Midbrain (tissue), 1 donor: ENCODE measurements at places on chromosomes 7 and 10.

- DNase-seq: no peak
Measured at GRCh38 chr7:114487174-114487573, 72.6 kb downstream of the FOXP2 start.

DNA sequence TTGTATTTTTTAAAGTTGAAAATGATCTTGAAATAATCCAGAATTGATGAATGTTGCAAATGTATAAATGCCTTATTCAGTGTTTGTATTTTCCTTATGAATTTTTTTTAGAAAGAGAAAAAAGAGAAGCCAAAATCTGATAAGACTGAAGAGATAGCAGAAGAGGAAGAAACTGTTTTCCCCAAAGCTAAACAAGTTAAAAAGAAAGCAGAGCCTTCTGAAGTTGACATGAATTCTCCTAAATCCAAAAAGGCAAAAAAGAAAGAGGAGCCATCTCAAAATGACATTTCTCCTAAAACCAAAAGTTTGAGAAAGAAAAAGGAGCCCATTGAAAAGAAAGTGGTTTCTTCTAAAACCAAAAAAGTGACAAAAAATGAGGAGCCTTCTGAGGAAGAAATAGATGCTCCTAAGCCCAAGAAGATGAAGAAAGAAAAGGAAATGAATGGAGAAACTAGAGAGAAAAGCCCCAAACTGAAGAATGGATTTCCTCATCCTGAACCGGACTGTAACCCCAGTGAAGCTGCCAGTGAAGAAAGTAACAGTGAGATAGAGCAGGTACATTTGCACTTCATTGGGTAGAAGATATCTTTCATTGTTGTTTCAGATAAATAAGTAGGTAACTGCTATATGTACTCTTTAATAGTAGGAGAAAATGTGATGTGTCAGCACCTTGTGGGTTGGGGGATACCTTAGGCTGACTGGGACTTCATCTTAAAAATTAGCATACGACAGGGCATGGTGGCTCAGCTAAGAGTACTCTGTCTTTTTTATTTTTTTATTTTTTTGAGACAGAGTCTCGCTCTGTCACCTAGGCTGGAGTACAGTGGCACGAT is 3.9 kb downstream of the DDX21 start:
- DNase-seq: no peak

- no peak for DNase-seq
Measured at GRCh38 chr7:33933611-33934281, 28.4 kb downstream of the BMPER start.

- no peak for DNase-seq
Measured at GRCh38 chr7:71995111-71995510, 417.0 kb downstream of the CALN1 start.

GRCh38 chr10:7231509-7232414 is 179.1 kb downstream of the SFMBT2 start:
- DNase-seq: no peak

- DNase-seq: no peak
Measured at GRCh38 chr10:2471811-2472210, 595.5 kb upstream of the PFKP start.

DNA sequence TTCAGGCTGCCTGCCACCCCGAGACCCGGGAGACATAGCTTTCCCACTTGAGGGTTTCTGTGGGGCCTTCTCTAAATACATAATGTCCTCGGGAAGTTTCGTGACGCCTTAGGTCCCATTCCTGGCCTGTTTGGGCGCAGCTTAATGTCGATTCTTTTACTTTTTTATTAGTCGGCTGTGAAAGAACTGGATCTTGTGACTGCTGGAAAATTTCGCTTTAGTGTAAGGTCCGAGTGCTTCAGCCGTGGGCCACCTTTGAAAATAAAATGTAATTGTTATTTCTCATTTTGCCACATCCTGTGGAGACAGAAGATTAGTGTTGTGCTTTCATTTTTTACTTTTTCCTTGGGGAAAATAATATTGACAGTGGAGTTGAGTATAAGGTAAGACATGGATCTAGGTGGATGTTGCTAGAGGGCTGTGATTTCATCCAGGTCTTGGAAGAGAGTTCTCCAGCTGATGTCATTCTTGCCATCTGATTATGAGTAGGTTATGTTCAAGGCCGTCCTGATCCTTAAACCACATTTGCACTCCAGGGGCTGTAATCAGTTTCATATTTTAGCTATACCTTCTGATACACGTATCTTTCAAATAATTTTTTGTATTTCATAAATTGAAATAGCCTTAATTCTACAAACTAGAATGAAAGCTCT is 830 bp downstream of the RAB18 start:
- no peak for DNase-seq

DNA sequence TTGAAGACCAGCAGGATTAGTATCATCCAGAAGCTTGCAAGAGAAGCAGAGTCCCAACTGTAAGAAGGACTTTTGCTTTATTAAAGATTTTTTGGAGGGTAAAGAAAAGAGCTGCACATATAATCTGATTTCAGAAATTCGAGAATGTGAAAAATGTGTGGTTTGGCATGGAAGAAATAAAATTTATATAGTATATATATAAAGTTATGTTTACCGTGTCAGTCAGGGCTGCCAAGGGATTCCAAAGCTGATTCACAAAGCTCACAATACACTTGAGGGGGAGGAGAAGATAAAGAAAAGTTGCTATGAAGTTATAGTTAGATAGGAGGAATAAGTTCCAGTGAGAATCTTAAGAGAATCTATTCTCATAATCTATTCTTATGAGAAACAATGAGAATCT is 231.8 kb upstream of the CACNA2D1 start:
- DNase-seq: no peak

DNA sequence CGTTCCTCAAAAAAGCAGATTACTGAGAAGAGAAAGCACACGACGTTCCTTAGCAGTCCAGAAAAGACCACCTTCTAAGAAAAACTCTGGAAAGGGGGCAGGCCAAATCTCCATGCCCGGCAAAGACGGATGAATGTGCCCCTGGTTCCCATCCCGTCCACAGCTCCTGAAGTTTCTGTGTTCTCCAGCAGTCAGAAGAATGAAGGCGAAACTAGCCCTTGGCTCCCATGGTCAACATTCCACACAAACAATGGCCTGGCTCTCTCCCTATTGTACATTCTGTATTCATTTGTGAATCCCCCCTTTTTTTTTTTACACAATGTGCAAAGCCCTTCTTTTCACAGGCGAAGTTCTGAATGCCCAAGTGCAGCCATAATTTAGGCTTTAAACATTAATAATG is 5.3 kb downstream of the CTBP2 start:
- DNase-seq: peak; percentile 42

DNA sequence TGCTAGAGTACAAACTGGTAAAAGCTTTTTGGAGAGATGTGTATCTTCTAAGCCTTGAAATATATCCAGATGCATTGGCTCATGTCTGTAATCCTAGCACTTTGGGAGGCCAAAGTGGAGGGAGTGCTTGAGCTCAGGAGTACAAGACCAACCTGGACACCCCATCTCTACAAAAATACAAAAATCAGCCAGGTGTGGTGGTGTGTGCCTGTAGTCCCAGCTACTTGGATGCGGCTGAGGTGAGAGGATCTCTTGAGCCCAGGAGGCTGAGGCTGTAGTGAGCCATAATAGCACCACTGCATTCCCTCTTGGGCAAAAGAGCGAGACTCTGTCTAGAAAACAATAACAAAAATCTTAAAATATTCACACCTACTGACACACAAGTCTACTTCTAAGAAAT is 25.6 kb downstream of the TMEM209 start:
- no peak for DNase-seq

DNA sequence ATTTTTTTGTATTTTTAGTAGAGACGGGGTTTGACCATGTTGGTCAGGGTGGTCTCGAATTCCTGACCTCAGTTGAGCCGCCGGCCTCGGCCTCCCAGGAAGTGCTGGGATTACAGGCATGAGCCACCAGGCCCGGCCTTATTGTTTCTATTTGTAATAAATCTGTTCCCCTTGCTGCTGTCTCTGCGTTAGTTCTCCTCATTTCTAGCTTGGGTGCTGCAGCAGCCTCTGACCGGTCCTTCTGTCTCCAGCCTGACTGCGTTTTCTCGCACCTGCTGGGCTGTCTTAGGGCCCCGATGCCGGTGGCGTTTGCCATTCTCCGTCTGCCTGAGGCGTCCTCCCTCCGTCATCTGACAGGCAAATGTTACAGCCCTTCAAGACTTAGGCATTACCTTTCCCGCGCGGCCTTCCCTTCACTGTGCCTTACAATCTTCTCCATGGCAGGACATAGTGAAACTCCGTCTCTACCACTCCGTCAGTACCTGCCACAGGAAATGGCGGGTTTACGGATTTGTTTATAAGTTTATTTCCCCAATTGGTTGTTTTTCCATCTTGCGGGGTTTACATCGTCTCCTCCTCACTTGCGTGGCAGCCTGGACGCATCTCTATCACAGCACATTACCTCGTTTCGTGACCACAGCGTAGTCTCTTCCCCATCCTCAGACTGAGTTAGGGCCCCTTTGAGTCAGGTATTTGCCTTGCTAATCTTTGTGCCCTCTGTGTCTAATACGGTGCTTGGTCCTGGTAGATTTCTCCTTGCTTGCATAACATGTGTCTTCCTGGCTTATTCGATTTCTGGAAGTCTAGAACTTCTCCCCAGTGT is 2.3 kb upstream of the GIMAP8 start:
- no peak for DNase-seq

GRCh38 chr7:13117103-13117502 is 429.7 kb downstream of the ARL4A start:
- no peak for DNase-seq

DNA sequence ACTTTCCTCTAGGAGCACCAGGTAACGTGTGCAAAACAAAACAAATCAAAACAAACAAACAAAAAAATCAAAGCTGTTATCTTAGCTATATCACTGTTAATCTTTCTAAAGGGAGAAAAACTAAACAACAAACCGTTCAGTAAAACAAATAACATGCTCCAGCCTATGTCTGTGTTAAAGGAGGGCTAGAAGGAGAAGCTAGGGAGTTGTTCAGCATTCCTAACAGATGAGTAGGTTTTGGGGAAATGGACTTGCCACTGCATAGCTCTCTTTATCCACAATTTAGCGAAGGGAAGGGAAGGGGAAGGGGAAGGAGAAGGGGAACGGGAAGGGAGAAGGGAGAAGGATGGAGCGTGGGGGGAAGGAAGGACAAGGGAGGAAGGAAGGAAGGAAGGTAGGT is 134.2 kb upstream of the AKR1E2 start:
- DNase-seq: no peak

DNA sequence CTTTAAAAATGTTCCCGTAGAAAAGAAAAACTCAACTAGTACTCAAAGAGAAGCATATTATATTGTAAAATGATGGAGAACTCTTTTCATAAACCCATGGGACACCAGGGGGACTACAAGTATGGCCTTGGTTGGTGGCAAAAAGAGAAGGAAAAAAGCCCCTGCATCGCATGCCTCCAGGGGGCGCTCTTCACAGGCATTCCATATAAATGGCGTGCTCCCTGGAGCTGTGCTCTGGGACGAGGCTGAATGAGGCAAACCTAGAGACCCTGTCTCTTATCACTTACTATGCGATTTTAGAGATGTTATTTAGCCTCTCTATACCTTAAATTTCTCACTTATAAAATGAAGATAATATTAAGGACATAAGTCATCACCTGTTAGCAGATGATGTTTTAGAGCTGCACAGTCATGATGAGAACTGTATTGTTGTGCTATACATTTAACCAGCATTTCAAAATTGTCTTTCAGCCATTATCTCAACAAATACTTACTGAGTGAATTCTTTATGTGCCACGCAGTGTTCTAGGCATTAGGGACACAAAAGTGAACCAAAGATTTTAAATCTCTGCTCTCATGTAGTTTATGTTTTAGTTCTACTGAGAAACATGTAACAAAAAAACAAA is 105.8 kb downstream of the ARHGAP21 start:
- DNase-seq: peak; percentile 38

GRCh38 chr7:48299580-48300169 is 128.4 kb downstream of the ABCA13 start:
- peak; percentile 68 for DNase-seq

- DNase-seq: no peak
Measured at GRCh38 chr7:2530071-2530987, 10.8 kb downstream of the LFNG start.

DNA sequence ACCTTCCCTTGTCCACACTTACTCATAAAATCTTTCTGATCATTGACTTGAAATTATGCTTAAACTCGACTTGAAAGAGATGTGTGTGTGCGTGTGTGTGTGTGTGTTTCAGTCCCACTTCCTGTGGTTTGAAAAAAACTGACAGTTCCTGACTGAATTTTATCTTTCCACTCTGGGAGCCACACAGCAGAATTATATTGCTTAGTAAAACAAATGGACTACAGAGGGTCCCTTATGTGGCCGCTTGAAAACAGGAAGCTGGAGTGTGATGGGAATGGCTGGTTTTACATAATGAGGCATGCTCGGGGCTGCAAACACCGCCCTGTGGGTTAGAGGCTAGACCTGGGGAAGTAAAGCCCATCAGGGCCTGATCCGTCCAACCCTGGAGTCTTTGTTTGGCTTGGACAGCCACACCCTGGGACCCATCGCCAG is 54.8 kb downstream of the LYZL1 start:
- no peak for DNase-seq

DNA sequence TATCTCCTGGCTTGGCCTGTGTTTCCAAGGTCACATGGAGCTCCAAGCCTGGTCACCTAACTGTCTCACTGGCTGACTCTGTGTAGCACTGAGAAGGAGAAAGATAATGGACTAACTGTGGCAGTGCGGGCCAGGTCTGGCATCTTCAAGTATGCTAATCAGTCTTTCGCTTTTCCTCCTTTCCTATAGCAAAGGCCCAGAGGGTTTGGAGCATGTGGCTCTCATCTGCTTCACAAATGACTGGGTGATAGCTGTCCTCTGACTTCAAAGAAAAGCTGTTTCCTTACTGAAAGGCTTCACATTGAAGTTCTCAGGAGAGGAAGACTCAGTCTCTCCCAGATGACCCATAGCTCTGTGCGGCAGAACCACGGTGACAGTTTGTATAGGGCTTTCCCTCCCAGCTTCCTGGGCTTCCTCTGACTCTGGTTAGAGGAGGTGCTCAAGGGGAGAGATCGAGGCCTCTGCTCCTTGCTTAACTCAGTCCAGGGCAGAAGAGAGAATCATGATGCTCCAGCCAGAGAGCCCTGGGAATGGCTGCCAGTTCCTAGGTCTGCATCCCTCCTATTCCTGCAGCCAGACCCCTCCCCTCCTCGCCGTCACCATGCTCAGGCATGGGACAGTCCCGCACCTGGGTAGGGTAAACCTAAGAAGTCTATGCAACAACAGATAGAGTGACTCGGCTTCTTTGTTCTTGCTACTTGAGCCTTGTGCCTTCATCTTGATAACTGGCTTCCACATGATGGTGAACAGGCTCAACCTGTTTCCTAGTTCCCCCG is 72.3 kb downstream of the CCDC71L start:
- no peak for DNase-seq

- DNase-seq: no peak
Measured at GRCh38 chr10:70391654-70392053, 9.2 kb upstream of the LRRC20 start.

DNA sequence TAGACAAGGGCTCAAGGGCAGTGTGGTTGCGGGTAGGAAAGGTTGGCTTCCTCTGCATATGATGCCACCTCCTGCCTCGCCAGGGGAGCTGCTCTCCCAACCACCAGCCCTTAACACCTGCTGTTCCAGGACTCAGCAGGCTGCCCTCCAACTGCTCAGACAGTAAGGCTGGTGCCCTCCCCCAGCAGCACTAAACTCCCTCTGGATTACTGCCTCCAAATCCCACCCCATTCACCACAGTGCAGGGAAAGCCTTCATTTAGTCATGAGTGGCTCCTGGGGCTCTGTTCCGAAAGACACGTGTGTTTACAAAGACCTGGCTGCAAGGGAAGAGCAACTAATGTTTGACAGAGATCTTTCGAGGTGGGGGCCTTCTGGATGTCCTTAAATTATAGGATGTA is 437.2 kb upstream of the MKI67 start:
- DNase-seq: no peak

GRCh38 chr10:113801569-113801968 is 50.1 kb downstream of the PLEKHS1 start:
- no peak for DNase-seq
